ENCODE measurements at places on chromosomes 7 and 10.
A peak's percentile ranks its signal among the peaks of the same experiment; 100 is the strongest.

DNA sequence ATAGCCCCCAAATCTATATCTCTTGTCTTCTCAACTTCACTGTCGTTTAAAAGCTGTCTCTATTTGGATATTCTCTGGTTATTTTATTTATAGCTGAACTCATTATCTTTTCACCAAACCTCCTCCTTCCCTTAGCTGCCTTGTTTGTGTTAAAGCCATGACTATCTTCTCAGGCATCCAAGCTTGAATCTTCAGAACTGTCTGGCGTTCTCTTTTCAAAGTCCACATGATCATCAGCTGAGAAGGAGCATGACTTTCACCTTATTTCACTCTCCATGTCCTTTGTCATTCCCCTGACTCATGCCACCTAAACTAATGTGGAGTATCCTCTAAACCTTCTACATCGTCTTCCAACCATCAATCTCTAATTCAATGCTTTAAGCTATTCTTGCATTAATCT lies 5.7 kb upstream of the GLCCI1 start:
- DNase-seq: no peak

GRCh38 chr7:4500812-4501211 lies 181.3 kb upstream of the FOXK1 start:
- no peak for DNase-seq

GRCh38 chr10:33391611-33392465 lies 57.4 kb upstream of the NRP1 start:
- no peak for DNase-seq

DNA sequence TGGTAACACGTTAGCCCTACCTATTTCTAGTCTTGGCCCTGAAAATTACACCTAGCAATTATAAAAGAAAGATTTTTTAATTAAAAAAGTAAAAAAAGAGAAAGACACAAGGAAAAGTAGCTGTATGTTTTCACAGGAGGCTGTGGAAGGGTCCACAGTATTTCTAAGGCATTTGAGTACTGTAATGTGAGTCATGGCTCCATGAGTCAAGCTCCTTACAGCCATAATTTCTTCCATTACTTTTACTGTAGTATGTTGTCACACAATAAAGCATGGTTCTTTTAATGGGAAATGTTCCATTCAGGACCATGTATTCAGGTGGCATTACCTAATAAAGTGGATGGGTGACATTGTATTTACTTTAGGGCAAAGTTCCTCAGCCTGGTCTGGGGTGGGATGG lies 113.4 kb downstream of the GPR37 start:
- no peak for DNase-seq

DNA sequence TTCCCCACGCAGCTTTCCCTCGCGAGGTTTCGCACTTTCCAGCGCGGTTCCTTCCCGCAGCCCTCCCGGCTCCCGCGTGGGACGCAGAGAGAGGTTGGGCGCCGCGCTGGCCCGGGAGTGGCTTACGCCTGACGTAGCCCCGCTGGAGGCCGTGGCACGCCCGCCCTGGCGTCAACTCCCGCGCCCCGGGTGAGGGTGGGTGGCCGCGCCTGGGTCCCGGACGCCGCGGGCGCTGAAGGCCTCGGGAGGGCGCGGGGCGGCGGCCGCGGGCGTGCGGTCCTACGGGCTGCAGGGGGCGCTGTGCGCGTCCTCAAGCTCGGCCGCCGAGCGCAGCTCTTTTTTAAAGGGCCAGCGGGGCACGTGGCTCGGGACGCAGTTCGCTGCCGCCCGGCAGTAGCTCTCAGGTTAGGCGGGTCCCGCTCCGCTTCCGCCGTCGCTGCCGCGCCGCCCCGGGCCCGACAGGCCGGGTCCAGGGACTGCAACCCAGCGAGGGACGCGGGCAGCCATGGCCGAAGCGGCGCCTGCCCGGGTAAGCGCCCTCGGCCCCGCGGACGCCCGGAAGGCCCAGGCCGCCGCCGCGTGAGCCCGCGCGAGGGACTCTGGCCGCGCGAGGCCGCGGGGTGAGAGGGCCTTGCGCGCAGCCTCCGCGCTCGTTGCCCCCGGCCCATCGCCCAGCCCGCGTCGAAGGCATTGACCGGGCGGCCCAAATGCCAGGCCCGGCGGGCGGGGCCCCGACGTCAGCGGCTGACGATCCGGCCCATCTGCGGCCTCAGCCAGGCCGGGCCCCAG lies at the start of gene ZNF783:
ZNF783 (plus strand) TSS at position 368 of the 789 bp plus-strand sequence; CDS start at position 506, 138 bp downstream.
- peak; percentile 63 for DNase-seq

GRCh38 chr7:96076350-96076707 lies 245.6 kb downstream of the SLC25A13 start:
- no peak for DNase-seq

GRCh38 chr10:77392851-77393250 lies 244.8 kb downstream of the KCNMA1 start:
- no peak for DNase-seq

DNA sequence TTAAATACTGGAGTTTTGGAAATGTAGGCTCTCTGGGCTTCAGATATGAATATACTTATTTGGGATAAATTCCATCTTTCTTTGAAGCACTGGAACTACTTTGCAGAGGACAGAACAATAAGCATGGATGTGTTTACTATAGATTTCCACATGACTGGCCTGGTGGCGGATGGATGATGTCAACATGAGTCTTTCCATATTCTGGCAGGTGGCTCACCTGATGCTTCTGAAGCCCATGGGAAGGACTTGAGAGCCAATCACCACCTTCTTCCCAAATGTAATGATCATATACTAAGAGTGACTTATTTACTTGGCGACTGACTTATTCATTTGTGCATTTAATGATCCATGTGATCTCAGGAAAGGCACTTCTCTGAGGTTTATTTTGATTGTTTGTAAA lies 110.5 kb downstream of the FANK1 start:
- DNase-seq: no peak

Data from stimulated activated CD8-positive, alpha-beta memory T cell treated with anti-CD3 and anti-CD28 coated beads, Interleukin-4, amount 100 ng/mL, for 1 hour (primary cell).